Activated CD8-positive, alpha-beta T cell treated with anti-CD3 and anti-CD28 coated beads for 36 hours (primary cell): ENCODE measurements at places on chromosomes 1 and 21.
A peak's percentile ranks its signal among the peaks of the same experiment; 100 is the strongest.

DNA sequence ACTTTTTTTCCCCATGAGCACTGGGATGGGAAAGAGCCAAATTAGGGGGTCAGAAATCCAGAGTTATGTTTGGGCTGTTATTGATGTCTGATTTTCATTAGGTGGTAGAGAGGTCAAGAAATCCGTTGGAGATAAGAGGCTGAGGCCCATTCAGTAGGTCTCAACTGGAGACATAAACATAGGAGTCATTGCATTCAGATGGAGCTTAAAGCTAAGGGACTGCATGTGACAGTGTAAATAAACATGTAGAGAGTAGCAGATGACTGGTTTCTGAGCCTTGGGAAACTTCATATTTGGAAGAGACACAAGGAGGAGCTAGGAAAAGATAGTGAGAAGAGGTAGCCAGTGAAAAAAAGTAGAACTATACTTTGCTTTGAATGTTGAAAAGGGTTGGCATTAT lies 11.7 kb downstream of the PTPRC start:
- DNase-seq, result no peak

GRCh38 chr1:162966613-162967012 lies 102.5 kb upstream of the RGS4 start:
- no peak for DNase-seq

- DNase-seq, result no peak
Measured at GRCh38 chr1:116193768-116194167, 82.6 kb downstream of the MAB21L3 start.

DNA sequence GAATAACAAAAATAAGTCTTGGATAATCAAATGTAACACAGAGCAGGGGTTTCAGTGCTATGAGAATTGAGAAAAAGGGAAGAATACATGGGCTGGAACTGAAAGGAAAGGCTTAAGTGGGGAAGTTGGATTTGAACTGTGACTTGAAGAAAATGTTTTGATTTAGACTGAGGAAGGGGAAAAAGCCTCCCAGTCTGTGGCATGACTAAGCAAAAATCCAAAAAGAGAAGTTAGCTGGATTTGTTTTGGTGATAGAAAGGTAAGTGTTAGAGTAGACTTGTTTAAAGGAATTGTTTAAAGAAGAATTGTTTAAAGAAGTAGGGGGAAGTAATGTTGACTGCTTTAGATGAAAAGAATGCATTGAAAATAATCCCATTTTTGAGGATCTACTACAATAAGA lies 46.0 kb downstream of the KCNK2 start:
- DNase-seq, result no peak

- DNase-seq, result peak; percentile 71
Measured at GRCh38 chr1:192445839-192446489, 129.2 kb downstream of the RGS21 start.

GRCh38 chr1:17199267-17200044 lies 5.5 kb upstream of the PADI1 start:
- peak; percentile 39 for DNase-seq

- peak; percentile 78 for DNase-seq
Measured at GRCh38 chr1:25624156-25624555, 7.6 kb downstream of the MAN1C1 start.

GRCh38 chr1:110051262-110051648 lies 16.8 kb downstream of the STRIP1 start:
- DNase-seq, result no peak

- DNase-seq, result no peak
Measured at GRCh38 chr1:15322648-15323350, 75.8 kb downstream of the FHAD1 start.

DNA sequence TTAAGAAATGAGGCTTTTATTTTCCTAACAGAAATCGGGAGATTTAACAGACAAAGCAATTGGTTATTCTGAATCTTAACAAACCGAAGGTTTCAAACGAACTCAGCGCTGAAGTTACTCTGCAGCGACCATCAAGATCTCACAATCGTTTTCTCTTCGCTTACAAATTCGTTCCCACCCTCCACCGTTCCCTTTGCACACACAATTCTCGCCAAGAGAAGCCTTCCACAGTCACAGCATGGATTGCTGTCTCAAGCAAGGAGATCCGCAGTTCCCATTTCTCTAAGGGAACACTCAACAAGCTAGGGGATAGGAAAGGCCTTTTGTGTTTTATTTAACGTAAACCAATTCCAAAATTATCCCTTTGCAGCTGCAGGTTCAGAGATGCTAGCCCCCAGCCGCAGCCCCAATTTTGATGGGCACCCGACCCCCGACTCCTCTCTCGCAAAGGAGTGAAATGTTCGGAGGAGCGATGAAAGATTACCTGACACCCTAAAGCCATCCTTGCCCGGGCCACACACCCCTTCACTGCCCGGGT lies 755 bp downstream of the FBXO42 start:
- no peak for DNase-seq

DNA sequence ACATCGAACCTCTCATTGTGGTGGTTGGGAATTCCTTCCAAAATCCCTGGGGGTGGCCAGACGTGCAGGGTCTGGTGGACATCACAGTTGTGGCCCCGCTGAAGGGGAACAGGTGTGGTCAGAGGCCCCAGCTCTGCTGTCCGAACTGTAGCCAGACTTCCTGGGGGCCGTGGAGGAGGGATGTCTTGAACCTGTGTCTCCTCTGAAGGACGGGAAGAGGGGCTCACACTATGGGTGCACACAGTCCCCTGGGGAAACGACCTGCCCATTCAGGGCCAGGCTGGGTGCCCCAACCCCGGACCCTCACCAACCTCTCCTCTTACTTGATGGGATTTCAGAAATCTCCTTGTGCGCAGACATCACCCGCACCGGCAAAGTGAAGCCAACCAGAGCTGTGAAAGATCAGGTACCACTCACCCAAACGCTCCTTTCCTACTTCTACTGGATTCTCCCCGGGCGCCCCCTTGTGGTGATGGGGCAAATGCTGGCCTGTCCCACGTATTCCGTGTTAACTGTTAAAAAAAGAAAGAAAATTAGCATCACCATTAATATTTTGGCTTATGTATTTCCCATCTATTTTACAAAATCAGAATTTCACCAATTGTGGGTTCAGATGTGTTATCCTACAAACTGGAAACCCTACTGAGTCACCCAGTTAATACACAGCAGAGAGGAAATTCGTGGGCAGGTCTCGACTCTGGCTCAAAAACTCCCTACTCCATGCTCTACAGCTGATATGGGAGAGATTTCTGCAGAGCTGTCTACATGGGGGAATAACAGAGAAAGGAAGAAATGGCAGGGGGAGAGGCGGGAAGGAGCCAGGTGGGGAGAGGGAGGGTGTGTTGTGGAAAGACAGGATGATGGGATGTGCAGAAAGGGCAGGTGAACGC lies 28.1 kb downstream of the PADI4 start:
- DNase-seq, result peak; percentile 81

- no peak for DNase-seq
Measured at GRCh38 chr1:89350298-89350697, 13.6 kb upstream of the GBP6 start.

DNA sequence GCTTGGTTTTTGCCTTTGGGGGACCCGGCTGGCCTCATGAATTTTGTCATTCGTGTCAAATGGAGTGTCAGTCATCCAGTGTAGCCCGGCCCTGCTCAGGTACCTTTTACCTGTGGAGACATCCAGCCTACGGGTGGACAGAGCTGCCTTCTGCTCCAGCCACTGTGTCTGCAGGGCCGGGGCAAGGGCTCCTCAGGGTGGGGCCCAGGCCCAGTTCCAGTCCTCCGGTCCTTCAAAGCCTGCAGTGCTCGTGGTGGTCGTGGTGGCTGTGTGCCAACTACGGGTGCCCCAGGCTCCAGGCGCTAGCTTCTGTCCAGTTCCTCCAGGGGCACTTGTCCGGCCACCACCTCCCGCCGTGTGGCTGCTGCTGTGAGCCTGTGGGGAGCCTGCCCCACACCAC lies 54.8 kb downstream of the TRIM11 start:
- no peak for DNase-seq

DNA sequence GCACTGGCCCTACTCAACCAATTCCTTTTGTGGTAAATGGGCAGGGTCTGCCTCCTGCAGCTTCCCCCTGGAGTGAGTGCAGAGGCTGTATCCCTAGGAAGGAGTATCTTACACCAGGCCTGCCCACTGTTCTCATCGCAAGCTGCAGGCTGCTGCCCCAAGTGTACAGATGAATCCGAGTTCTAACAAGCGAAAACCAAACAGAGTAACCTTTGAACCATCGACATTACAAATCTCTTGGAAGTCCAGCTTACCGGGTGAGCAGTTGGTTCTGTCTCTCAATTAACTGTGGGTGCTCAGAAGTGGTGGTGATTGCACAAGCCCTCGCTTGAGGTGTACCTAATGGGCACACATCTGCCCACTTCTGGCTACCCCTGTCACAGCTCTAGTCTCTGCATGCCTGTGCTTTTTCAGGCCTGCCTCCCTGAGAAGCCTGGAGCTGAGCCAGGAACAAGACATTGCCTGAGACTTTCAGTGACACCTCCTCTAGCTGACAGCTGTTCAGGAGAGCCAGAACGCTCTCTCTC lies 22.7 kb downstream of the INAVA start:
- DNase-seq, result no peak

GRCh38 chr1:214660900-214661299 lies 57.9 kb downstream of the CENPF start:
- no peak for DNase-seq

- no peak for DNase-seq
Measured at GRCh38 chr1:245871915-245872314, 635.2 kb downstream of the SMYD3 start.

GRCh38 chr1:66274634-66275033 lies 259.3 kb upstream of the SGIP1 start:
- DNase-seq, result peak; percentile 48

DNA sequence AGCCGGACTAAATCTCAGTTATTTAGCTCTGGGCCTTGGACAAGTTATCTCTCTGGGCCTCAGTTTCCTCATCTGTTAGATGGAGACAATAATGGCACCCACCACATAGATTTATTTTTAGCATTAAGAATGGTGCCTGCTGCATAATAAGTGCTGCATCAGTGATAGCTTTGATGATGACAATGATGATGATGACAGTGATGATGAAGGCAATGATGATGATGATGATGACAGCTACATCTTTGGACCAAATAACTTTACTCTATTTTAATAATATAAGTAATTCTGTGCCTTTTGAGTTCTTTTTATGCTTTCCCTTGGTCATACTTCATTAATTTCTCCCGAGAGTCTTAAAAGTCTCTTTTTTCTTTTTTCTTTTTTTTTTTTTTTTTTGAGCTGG lies 143.4 kb downstream of the C1orf21 start:
- DNase-seq, result no peak

GRCh38 chr1:219533280-219533679 lies 79.6 kb downstream of the ZC3H11B start:
- DNase-seq, result no peak

DNA sequence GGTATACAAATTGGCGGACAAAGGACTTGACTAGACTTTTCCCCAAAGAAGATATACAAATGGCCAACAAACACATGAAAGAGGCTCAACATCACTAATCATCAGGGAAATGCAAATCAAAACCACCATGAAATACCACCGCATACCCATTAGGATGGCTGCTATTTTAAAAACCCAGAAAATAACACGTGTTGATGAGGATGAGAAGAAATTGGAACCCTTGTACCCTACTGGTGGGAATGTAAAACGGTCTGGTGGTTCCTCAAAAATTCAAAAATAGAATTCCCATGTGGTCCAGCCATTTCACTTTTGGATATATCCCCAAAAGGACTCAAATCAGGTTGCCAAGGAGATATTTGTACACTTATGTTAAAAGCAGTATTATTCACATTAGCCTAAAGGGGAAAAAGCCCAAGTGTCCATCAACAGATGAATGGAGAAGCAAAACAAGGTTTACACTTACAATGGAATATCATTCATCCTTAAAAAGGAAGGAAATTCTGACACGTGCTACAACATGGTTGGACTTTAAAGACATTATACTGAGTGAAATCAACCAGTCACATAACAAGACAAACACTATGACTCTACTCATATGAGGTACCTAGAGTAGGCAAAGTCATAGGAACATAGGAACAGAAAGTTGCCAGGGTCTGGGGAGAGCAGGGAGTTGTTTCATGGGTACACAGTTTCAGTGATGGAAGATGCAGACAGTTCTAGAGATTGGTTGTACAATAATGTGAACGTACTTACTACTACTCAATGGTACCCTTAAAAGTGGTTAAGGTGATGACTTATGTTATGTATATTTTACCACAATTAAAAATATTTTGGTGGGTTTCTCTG lies 17.0 kb downstream of the CD34 start:
- no peak for DNase-seq
